HFFc6 (cell line): ENCODE measurements at places on chromosomes 6 and 20. TPM values are rescaled to one million over a fixed set of nuclear protein-coding genes. Genes with fewer than 3 reads are reported as not detected.

- H3K4me3 ChIP-seq, result no peak overlapping the region
- no peak overlapping the region for H3K27ac ChIP-seq
- no peaks in the 10 kb centered on the region for H3K27me3 ChIP-seq
- no peak for DNase-seq
Measured at GRCh38 chr6:130093546-130093945, 75.2 kb downstream of the L3MBTL3 start.

DUSP15 gene
- total RNA-seq, result not detected in 3 replicates

FOXP4 gene
- 17.9 to 24.4 TPM (median 18.6 TPM) in 3 replicates for total RNA-seq

DEFB128 gene
- not detected in 3 replicates for total RNA-seq

DNA sequence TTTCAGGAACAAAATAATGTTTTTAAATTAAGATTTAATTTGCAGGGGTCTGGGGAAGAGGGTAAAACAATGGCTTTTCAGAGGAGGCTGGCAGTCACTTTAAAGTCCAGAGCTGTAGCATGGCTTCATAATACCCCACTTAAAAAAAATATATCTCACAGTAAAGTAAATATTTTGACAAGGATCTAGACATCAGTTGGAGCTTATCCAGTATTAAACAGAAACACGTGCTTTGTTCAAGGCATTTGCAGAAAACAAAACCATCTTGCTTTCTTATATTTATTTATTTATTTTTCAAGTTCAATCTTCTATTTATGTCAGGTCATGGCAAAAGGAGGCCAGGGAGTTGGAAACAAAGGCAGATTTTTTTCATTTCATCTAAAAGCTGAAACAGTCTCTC, 53.3 kb upstream of the PRL start:
- H3K27me3 ChIP-seq, result no peaks in the 10 kb centered on the region
- no peaks in the 10 kb centered on the region for H3K36me3 ChIP-seq
- no peaks in the 10 kb centered on the region for H3K4me1 ChIP-seq
- no peak for DNase-seq
- no peak overlapping the region for H3K4me3 ChIP-seq

TRAPPC3L gene
- total RNA-seq, result 0.15 to 0.32 TPM (median 0.29 TPM) in 3 replicates

GRCh38 chr6:38163186-38164130, 343.9 kb downstream of the ZFAND3 start:
- no peak overlapping the region for H3K4me3 ChIP-seq
- no peaks in the 10 kb centered on the region for H3K4me1 ChIP-seq
- H3K27ac ChIP-seq, result no peak overlapping the region
- DNase-seq, result no peak
- peaks cover 12% of the 10 kb centered on the region for H3K27me3 ChIP-seq

SLC35D3 gene
- total RNA-seq, result not detected in 2 replicates

DNA sequence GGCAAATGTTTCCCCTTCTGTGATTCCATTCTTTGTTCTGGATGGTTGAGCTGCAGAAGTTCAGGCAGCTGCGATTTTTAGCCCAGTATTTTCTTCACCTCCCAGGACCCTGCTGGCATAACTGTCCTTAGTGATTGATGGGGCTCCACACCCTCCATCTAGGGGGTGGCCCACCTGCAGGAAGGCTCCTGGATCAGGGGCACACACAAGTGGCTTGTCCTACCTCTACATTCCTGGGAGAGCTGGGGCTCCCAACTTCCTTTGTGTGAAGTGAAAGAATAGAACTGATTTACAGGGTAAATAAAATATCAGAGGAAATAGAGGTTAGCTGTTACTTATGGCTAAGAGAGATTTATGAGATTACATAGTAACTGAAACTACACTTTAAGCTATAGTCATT, 129.5 kb upstream of the MAP3K7 start:
- H3K4me3 ChIP-seq, result no peak overlapping the region
- H3K27ac ChIP-seq, result no peak overlapping the region
- H3K36me3 ChIP-seq, result no peaks in the 10 kb centered on the region
- no peaks in the 10 kb centered on the region for H3K4me1 ChIP-seq
- DNase-seq, result no peak

DNA sequence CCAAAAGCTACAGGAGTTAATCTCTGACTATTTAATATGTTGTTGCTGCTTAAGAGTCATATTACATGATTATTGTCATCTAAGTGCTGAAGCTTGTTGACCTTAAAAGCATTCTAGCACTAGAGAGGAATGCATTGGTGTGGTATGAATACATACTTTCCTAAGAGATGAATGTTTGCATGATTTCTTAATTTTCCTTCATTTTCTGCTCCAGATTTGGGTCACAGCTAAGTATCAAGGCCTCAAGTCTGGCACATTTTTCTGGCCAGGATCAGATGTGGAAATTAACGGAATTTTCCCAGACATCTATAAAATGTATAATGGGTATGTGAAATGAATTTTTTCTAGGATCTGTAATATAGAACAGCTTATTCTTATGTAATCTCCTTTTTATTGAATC, 53.6 kb downstream of the ENPP1 start:
- H3K27ac ChIP-seq, result no peak overlapping the region
- H3K27me3 ChIP-seq, result peaks cover 2% of the 10 kb centered on the region; the same call in 1 of the 2 replicates
- peaks cover 29% of the 10 kb centered on the region for H3K36me3 ChIP-seq
- peak; percentile 18 for DNase-seq

GRCh38 chr6:1316489-1316971, 4.6 kb downstream of the FOXQ1 start:
- peaks cover 4% of the 10 kb centered on the region for H3K36me3 ChIP-seq
- no peak overlapping the region; the same call in 1 of the 2 replicates for H3K27ac ChIP-seq
- DNase-seq, result peak; percentile 29
- H3K4me1 ChIP-seq, result peaks cover 32% of the 10 kb centered on the region

GRCh38 chr6:159943968-159944598, 24.8 kb upstream of the IGF2R start:
- H3K4me1 ChIP-seq, result peaks cover 16% of the 10 kb centered on the region
- peaks cover 13% of the 10 kb centered on the region for H3K27me3 ChIP-seq
- no peak overlapping the region for H3K27ac ChIP-seq
- peaks cover 13% of the 10 kb centered on the region for H3K36me3 ChIP-seq
- no peak overlapping the region for H3K4me3 ChIP-seq
- DNase-seq, result no peak

- peaks cover 26% of the 10 kb centered on the region for H3K36me3 ChIP-seq
- peaks cover 3% of the 10 kb centered on the region; the same call in 1 of the 2 replicates for H3K27me3 ChIP-seq
- peaks cover 30% of the 10 kb centered on the region for H3K4me1 ChIP-seq
- no peak overlapping the region for H3K4me3 ChIP-seq
Measured at GRCh38 chr6:88808381-88808780, 155.0 kb downstream of the RNGTT start.

- H3K27ac ChIP-seq, result no peak overlapping the region
- no peaks in the 10 kb centered on the region for H3K36me3 ChIP-seq
- DNase-seq, result no peak
- peaks cover 14% of the 10 kb centered on the region for H3K4me1 ChIP-seq
- peaks cover 4% of the 10 kb centered on the region; the same call in 1 of the 2 replicates for H3K27me3 ChIP-seq
- H3K4me3 ChIP-seq, result peak overlapping the region; percentile 15; the same call in 1 of the 2 replicates
Measured at GRCh38 chr6:137975188-137975940, 108.3 kb downstream of the TNFAIP3 start.

- no peak overlapping the region for H3K27ac ChIP-seq
- DNase-seq, result peak; percentile 77
- H3K36me3 ChIP-seq, result no peaks in the 10 kb centered on the region
- H3K4me1 ChIP-seq, result peaks cover 48% of the 10 kb centered on the region
Measured at GRCh38 chr20:37542281-37542680, 14.6 kb upstream of the BLCAP start.

- peaks cover 30% of the 10 kb centered on the region for H3K27me3 ChIP-seq
- peak overlapping the region; percentile 89 for H3K4me3 ChIP-seq
- peak overlapping the region; percentile 81 for H3K27ac ChIP-seq
- DNase-seq, result peak; percentile 25
- H3K36me3 ChIP-seq, result peaks cover 8% of the 10 kb centered on the region; the same call in 1 of the 2 replicates
Measured at GRCh38 chr6:26159357-26160273, 72.4 kb downstream of the HFE start.

TAP2 gene
- 25.3 to 40.3 TPM (median 34.6 TPM) in 3 replicates for total RNA-seq

GRCh38 chr20:9632265-9632664, 117.9 kb downstream of the LAMP5 start:
- no peaks in the 10 kb centered on the region for H3K4me1 ChIP-seq
- H3K27me3 ChIP-seq, result peaks cover 10% of the 10 kb centered on the region; the same call in 1 of the 2 replicates
- no peak for DNase-seq
- no peak overlapping the region for H3K27ac ChIP-seq
- H3K4me3 ChIP-seq, result no peak overlapping the region

GRCh38 chr6:25341203-25341552, 62.0 kb downstream of the CARMIL1 start:
- no peaks in the 10 kb centered on the region for H3K36me3 ChIP-seq
- H3K4me3 ChIP-seq, result no peak overlapping the region
- H3K4me1 ChIP-seq, result peaks cover 6% of the 10 kb centered on the region
- H3K27ac ChIP-seq, result no peak overlapping the region
- no peak for DNase-seq

DNA sequence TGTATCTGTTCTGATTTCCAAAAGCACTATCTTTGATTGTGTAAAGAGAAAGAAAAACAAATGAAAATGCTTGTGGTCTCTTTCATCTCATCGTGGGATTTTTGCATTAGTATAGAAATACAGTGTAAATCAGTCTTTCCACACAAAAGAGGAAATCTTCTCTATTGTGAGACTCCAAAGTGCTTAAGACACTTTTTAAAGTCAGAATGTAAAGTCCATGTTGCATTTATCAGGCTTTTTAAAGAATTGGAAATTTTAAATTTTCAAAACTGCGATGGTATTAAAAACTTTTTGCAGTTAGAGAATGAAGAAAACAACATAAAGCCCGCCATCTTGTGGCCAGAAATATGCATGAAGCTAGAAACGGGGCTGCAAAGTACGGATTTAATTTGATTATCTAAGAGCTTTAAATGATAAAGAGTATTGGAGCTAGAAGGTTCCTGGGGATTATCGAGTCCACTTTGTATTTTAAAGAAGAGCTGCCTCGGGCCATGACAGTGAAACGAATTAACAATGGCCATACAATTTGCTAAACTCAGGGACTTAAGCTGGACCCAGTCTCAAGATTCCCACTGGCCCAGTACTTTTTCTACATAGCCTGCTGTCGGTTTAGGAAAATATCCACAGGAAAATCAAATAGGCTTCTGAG, 339.6 kb downstream of the ARHGAP18 start:
- H3K36me3 ChIP-seq, result no peaks in the 10 kb centered on the region
- no peak overlapping the region for H3K27ac ChIP-seq
- peak overlapping the region; percentile 60; the same call in 1 of the 2 replicates for H3K4me3 ChIP-seq
- no peaks in the 10 kb centered on the region; the same call in 1 of the 2 replicates for H3K27me3 ChIP-seq
- H3K4me1 ChIP-seq, result peaks cover 21% of the 10 kb centered on the region
- DNase-seq, result peak; percentile 46

THBD gene
- 0.05 to 0.07 TPM (median 0.05 TPM) in 3 replicates for total RNA-seq

CCDC170 gene
- total RNA-seq, result 0.32 to 0.34 TPM (median 0.33 TPM) in 3 replicates

DNA sequence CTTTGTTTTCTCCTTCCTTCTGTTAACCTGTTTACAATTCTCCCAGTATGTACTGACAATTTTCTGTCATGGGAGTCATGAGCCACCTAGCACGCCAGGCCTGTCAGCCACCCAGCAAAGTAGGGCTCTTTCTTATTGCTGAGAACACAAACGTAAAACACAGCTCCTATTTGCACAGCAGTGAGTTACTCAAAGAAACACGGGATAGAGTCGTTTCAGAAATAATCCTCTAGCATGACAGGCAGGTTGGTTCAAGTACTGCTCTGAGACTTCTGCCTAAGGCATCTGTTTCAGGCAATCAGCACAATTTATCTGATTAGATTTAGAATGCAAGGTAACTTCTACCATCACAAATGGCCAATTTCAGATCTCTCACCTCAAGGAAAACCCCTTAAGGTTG, 88.8 kb downstream of the CD24 start:
- H3K4me1 ChIP-seq, result peaks cover 9% of the 10 kb centered on the region
- no peak overlapping the region for H3K27ac ChIP-seq
- peaks cover 4% of the 10 kb centered on the region for H3K27me3 ChIP-seq
- no peaks in the 10 kb centered on the region for H3K36me3 ChIP-seq
- no peak for DNase-seq

- no peaks in the 10 kb centered on the region for H3K27me3 ChIP-seq
- DNase-seq, result no peak
- no peak overlapping the region for H3K4me3 ChIP-seq
- H3K4me1 ChIP-seq, result no peaks in the 10 kb centered on the region
Measured at GRCh38 chr20:15241681-15242080, 904.3 kb upstream of the FLRT3 start.

- no peak for DNase-seq
- H3K36me3 ChIP-seq, result no peaks in the 10 kb centered on the region
Measured at GRCh38 chr20:32541323-32542258, 43.5 kb downstream of the NOL4L start.

GRCh38 chr6:71420693-71421328, 132.2 kb downstream of the OGFRL1 start:
- H3K27me3 ChIP-seq, result peaks cover 2% of the 10 kb centered on the region; the same call in 1 of the 2 replicates
- peak; percentile 93 for DNase-seq
- H3K4me3 ChIP-seq, result peak overlapping the region; percentile 89
- peak overlapping the region; percentile 79 for H3K27ac ChIP-seq
- peaks cover 44% of the 10 kb centered on the region for H3K36me3 ChIP-seq

HLA-DMA gene
- 1.8 to 3.1 TPM (median 2.7 TPM) in 3 replicates for total RNA-seq

DNAH8 gene
- not detected in 3 replicates for total RNA-seq

GRCh38 chr6:169316651-169317050, 63.0 kb upstream of the THBS2 start:
- no peak for DNase-seq
- H3K4me1 ChIP-seq, result peaks cover 14% of the 10 kb centered on the region
- H3K36me3 ChIP-seq, result no peaks in the 10 kb centered on the region

DNA sequence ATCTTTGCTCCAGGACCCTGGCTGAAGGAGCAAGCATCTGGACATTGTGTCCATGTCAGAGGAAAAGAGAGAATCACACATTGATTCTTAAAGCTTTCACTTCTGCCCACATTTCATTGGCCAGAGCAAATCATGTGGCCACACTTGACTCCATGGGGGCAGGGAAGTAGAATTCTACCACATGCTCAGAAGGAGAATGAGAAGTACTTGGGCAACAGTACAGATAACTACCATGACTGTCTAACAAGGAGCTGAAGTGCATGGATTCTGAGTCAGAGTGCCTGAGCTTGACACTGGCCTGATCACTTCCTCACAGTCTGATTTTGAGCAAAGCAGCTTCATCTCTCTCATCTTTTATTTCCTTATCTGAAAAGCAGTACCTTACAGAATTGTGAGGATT, 38.6 kb downstream of the GHRH start:
- peaks cover 45% of the 10 kb centered on the region for H3K36me3 ChIP-seq
- H3K27me3 ChIP-seq, result no peaks in the 10 kb centered on the region; the same call in 1 of the 2 replicates
- H3K4me1 ChIP-seq, result peaks cover 50% of the 10 kb centered on the region
- DNase-seq, result peak; percentile 93

TCEA2 gene
- total RNA-seq, result 36.8 and 48.6 TPM in 2 replicates

DNA sequence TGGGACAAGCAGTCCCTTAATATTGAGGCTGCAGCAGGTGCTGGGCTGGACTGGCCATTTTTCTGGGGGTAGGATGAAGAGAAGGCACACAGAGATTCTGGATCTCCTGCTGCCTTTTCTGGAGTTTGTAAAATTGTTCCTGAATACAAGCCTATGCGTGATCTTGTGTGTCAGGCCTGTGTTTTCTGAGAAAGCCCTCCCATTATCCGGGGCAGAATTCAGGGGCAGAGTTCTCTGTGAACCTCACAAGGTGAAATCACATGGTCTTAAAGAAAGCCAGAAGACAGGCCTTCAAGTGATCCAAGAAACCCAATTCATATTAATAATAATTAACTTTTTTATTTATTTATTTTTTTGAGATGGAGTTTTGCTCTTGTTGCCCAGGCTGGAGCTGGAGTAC, 12.5 kb downstream of the CCN5 start:
- DNase-seq, result no peak
- peaks cover 38% of the 10 kb centered on the region for H3K4me1 ChIP-seq
- no peaks in the 10 kb centered on the region; the same call in 1 of the 2 replicates for H3K27me3 ChIP-seq
- peaks cover 5% of the 10 kb centered on the region; the same call in 1 of the 2 replicates for H3K36me3 ChIP-seq
- H3K27ac ChIP-seq, result no peak overlapping the region

DACT2 gene
- total RNA-seq, result not detected in 3 replicates

GRCh38 chr6:25931411-25931709, 869 bp upstream of the SLC17A2 start:
- H3K27ac ChIP-seq, result no peak overlapping the region
- no peak overlapping the region for H3K4me3 ChIP-seq
- H3K27me3 ChIP-seq, result peaks cover 3% of the 10 kb centered on the region; the same call in 1 of the 2 replicates
- no peak for DNase-seq
